ENCODE measurements at places on chromosomes 7 and 10.

- no peak for DNase-seq
Measured at GRCh38 chr7:360454-361100, 70.6 kb downstream of the FOXL3 start.

- no peak for DNase-seq
Measured at GRCh38 chr7:115449689-115450088, 527.8 kb downstream of the MDFIC start.

DNA sequence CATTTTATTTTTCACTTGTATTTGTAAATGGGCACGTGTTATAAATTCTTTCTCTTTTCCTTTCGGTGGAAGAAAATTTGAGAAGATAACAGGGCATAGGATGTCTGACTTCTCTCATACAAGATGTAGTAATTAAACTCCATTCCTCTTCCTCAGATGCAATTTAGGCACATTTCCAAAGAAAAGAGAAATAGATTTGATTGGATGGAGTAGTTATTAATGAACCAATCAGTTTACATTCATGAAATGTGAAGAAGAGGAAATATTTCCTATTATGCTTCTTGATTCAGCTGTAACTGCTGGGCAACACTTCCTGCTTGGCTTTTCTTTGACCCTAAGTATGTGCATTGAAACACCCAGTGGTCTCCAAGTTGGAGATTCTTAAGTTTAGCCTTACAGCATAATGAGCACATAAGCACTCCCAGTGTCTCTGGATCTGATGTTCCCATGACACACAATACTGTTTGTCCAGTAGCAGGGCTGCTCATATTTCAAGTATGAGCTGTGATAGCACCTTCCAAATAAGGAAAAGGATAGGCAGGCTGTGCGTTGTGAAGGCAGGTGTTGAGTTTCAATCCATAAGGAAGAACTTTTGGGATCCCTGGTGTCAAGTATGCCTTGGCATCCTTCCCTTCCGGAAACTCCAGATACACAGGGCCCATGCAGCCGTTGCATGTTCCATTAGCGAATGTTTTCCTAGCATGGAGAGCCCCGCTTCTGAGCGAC lies 33.4 kb upstream of the COBL start:
- DNase-seq = no peak

GRCh38 chr10:72030762-72031543 lies 57.4 kb downstream of the SPOCK2 start:
- no peak for DNase-seq

- no peak for DNase-seq
Measured at GRCh38 chr7:158431941-158432347, 155.7 kb downstream of the PTPRN2 start.

- DNase-seq = no peak
Measured at GRCh38 chr7:12722136-12722535, 34.7 kb downstream of the ARL4A start.

DNA sequence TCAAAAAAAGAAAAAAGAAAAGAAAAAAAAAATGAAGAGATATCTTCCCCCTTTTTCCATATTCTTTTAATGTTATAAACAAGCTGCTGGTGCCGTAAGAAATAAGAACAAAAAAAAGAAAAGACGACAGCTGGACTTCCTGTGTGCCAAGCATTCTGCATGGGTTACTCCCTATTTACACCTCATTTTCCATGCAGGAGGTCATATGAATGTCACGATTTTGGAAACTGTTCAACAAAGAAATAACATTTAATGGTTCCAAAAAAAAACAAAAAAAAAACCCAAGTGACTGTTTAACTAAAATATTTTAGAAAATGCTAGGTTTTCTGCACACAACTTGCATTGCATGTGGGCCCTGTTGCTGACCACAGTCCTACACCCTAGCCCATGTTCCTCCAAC lies 159.3 kb downstream of the TNS3 start:
- no peak for DNase-seq

- no peak for DNase-seq
Measured at GRCh38 chr7:137633133-137633532, 213.6 kb downstream of the DGKI start.

DNA sequence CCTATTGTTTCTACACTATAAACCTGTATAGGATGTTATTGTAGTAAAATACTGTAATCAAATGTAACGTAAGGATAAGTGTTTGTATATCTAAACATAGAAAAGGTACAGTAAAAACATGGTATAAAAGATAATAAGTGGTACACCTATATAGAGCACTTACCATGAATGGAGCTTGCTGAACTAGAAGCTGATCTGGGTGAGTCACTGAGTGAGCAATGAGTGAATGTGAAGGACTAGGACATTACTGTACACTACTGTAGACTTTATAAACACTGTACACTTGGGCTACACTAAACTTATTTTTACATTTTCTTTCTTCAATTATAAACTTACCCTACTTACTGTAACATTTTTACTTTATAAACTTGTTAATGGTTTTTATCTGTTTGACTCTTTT lies 732.9 kb upstream of the LRRN3 start:
- no peak for DNase-seq

GRCh38 chr10:90403211-90404000 lies 454.4 kb downstream of the HTR7 start:
- DNase-seq = no peak

GRCh38 chr10:61486251-61486650 lies 33.1 kb upstream of the TMEM26 start:
- no peak for DNase-seq

DNA sequence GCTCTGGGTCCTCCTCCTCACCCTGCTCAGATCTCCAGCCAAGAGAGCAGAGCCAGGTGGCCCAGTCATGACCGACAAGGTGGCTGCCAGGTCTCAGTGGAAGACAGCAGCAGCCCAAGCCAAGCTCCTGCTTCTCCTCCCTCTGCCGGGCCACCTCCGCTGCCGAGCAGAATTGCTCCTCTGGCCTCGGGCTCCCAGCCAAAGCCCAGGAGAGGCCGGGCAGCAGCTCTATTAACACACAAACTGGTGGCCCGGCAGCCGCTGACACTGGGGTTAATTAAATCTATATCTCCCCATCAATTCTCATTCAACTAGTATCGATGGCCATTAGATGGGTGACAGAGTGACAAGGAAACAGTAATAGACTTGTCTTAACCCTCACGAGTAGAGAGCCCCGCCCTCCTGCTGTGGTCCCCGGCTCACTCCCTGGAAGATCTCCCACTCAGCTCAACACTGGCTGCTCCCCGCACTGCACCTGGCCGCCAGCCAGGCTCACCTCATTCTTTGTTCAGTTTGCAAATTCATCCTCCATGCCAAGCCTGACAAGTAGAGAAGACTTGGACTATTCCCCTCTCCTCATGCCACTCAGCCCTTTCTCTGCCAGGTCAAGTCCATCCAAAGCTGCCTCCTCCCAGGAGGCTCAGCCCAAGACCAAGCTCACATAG lies 74.1 kb upstream of the UNC5B start:
- DNase-seq = no peak

GRCh38 chr10:17348011-17348500 lies 106.3 kb downstream of the ST8SIA6 start:
- no peak for DNase-seq

- DNase-seq = peak; percentile 49
Measured at GRCh38 chr7:140439359-140439758, 35.5 kb downstream of the RAB19 start.

Measured in GM10248 (cell line).